Naive thymus-derived CD8-positive, alpha-beta T cell (primary cell): ENCODE measurements at places on chromosomes 5 and 9. TPM values are rescaled to one million over a fixed set of nuclear protein-coding genes. Genes with fewer than 3 reads are reported as not detected.

DNA sequence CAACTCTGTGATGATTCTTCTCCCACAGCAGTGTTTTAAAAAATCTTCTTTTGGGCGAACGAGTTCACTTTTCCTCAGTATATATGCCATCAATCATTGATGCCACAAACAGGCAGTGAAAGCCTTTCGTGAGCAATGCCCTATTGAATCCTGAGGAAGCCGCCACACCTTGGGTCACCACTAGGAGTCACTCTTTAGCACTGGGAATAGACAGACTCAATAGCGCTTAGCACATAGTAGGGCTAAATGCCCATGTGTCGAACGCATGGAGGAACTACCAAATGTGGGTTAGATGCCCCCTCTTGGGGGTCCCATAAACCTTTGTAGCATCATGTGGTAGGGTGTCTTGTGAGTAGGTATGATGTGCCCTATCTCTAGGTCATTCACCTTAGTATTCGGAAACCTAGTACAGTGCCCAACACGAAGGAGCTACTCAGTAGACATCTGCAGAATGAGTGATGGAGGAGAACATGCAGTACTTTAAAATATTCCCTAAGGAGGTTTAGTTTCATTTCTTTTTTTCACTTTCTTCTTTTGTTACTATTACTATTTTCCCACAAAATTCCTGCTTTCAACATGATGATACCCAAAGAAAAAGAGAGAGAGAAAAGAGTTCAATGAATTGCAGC, 603.7 kb downstream of the BNC2 start:
- no peak for DNase-seq
- H3K4me1 ChIP-seq = peaks cover 5% of the 10 kb centered on the region

DNA sequence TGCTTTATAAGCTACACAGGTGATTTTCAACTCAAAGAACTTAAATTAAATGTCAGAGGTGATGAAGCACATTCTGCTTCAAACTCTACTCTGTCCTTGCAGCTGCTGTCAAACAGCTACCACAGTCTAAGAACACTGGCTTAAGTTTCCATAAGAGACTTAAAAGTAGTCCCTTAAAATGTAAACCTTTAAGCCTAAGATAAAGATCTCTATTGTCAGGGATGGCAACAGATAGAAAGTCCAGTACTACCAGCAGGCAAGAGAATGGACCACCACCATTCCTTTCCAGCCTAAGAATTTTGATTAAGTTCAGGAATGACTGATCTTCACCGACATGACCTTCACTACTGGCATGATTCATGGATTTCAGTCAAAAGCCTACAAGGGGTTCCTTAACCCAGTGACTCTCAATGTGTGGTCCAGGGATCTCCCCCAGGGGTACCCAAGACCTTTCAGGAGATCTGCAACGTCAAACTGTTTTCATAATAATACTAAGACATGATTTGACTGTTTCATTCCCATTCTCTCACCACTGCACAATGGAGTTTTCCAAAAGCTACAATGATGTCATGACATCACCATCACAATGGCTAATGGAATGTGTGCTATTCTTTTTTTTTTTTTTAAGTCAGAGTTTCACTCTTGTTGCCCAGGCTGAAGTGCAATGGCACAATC, 41.1 kb upstream of the PLPP6 start:
- H3K4me3 ChIP-seq = peak overlapping the region; percentile 41
- DNase-seq = no peak
- H3K4me1 ChIP-seq = peaks cover 16% of the 10 kb centered on the region
- H3K27ac ChIP-seq = peak overlapping the region; percentile 66
- no peaks in the 10 kb centered on the region for H3K27me3 ChIP-seq

DNA sequence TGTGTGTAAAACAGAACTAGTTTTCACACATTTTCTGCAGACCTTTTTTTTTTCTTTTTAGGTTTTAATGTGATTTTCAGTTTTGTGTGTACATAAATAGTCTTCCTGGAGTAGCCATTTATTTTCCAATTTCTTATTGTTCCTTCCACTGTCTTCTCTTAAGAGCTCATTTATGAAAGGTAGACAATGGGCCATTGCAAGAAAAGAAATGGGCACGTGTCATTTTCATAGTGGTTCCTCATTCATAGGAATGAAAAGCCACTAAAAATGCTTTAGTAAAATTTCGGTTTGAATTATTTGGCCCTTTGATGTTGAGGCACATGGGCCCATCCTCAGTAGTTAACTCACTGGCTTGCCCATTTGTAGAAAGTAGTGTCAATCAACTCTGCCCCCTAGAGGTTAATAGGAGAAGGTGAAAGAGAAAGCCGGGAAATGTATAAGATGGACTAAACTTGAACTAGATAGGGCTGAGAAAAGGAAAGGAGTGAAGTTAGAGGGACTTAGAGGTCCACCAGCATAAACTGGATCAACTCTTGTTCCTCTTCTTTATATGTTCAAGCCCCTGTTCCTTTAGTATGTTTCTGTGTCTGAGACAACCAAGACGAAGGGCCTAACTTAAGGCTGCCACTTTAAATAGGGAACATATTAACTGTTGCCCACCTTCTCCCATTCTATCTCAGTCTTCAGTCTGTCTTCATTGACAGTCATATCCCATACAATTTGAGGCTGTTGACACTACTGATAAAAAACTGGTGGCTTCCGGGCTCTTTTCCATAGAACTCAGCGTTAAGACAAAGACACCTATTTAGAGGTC, 72.6 kb downstream of the SMARCA2 start:
- peaks cover 94% of the 10 kb centered on the region for H3K36me3 ChIP-seq
- H3K27ac ChIP-seq = no peak overlapping the region
- no peak overlapping the region for H3K4me3 ChIP-seq

- H3K4me3 ChIP-seq = no peak overlapping the region
- H3K27ac ChIP-seq = no peak overlapping the region
- no peak for DNase-seq
- H3K4me1 ChIP-seq = peaks cover 2% of the 10 kb centered on the region
- H3K27me3 ChIP-seq = no peaks in the 10 kb centered on the region
- H3K36me3 ChIP-seq = no peaks in the 10 kb centered on the region
These were observed 60.0 kb downstream of the C9orf50 start for GRCh38 chr9:129560881-129561306.

- no peak overlapping the region for H3K4me3 ChIP-seq
- DNase-seq = no peak
- H3K36me3 ChIP-seq = no peaks in the 10 kb centered on the region
These were observed 48.4 kb downstream of the ACTBL2 start for GRCh38 chr5:57434227-57434640.

SLC34A3 gene
- not detected for total RNA-seq

GRCh38 chr5:64861281-64861680, 92.6 kb downstream of the CWC27 start:
- H3K27me3 ChIP-seq = no peaks in the 10 kb centered on the region
- H3K4me1 ChIP-seq = no peaks in the 10 kb centered on the region
- DNase-seq = no peak
- peaks cover 5% of the 10 kb centered on the region for H3K36me3 ChIP-seq

KCNIP1 gene
- not detected for total RNA-seq

MUSK gene
- total RNA-seq = not detected

AGXT2 gene
- total RNA-seq = not detected

CATSPER3 gene
- 0.80 TPM for total RNA-seq

DNA sequence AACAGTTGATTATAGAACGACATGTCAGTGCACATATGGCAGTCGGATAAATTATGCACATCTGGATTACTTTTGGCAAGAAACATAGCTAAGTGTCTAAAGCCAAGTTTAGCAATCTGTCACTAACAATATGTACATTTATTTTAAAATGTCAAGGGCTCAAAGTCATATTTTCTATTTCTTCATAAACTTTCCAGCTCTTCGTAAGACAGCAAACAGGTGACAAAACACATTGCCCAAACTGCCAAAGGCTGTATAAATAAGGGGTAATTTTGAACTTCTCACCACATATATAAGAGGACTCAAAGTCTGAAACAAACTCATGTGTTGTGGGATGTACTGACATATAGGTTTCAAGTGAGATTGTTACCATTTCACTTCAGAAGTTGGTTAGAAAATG, 237.2 kb downstream of the ARL15 start:
- no peak overlapping the region for H3K4me3 ChIP-seq
- peaks cover 35% of the 10 kb centered on the region for H3K36me3 ChIP-seq
- H3K4me1 ChIP-seq = no peaks in the 10 kb centered on the region
- DNase-seq = no peak
- H3K27ac ChIP-seq = no peak overlapping the region

PCA3 gene
- not detected for total RNA-seq

NTMT1 gene
- 35.1 TPM for total RNA-seq

CAMSAP1 gene
- 26.9 TPM for total RNA-seq

PCSK1 gene
- not detected for total RNA-seq

- H3K27me3 ChIP-seq = no peaks in the 10 kb centered on the region
- no peak overlapping the region for H3K4me3 ChIP-seq
- peaks cover 6% of the 10 kb centered on the region for H3K4me1 ChIP-seq
- H3K27ac ChIP-seq = no peak overlapping the region
- DNase-seq = no peak
- peaks cover 7% of the 10 kb centered on the region for H3K36me3 ChIP-seq
These were observed 68.9 kb downstream of the PTCH1 start for GRCh38 chr9:95447660-95448420.

PCDHB14 gene
- total RNA-seq = not detected
